GM19239 (cell line): ENCODE measurements at places on chromosomes 4 and X.

GRCh38 chr4:79663141-79663540 lies 255.1 kb upstream of the GK2 start:
- DNase-seq: no peak

- no peak for DNase-seq
Measured at GRCh38 chr4:37241647-37242046, 2.9 kb upstream of the NWD2 start.

DNA sequence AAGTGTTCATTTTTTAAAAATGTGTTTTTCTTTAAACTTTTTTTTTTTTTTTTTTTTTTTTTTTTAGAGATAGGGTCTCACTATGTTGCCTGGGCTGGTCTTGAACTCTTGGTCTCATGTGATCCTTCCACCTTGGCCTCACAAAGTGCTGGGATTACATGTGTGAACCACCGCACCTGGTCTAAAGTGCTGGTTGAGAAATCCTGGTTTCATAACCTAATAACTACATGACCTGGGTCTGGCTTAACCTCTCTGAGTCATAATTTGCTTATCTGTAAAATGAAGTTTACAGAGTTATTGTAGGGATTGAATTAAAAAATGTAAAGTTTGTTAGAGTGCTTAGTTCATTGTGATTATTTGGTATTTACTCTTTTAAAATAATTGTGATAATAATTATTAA lies 5.2 kb downstream of the HSD17B13 start:
- DNase-seq: no peak

- DNase-seq: no peak
Measured at GRCh38 chrX:31376408-31377022, 304.7 kb upstream of the FTHL17 start.

DNA sequence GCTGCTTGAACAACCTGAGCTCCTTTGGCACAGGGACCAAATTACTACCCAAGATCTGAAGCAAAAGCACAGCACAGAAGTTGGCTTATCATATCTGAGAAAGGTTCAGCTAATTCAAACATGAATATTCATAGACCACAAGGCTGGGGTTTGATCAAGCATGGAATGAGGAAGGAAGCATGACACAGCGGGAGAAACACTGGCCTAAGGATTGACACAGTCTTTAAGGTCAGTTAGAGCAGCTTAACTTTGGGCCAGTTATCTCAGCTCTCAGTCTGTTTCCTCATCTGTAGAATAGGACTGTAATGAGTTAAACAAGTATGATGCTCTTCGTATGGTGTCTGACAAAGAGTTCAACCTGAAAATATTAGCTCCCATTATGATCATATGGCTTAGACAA lies 88.5 kb upstream of the CBR4 start:
- DNase-seq: no peak

DNA sequence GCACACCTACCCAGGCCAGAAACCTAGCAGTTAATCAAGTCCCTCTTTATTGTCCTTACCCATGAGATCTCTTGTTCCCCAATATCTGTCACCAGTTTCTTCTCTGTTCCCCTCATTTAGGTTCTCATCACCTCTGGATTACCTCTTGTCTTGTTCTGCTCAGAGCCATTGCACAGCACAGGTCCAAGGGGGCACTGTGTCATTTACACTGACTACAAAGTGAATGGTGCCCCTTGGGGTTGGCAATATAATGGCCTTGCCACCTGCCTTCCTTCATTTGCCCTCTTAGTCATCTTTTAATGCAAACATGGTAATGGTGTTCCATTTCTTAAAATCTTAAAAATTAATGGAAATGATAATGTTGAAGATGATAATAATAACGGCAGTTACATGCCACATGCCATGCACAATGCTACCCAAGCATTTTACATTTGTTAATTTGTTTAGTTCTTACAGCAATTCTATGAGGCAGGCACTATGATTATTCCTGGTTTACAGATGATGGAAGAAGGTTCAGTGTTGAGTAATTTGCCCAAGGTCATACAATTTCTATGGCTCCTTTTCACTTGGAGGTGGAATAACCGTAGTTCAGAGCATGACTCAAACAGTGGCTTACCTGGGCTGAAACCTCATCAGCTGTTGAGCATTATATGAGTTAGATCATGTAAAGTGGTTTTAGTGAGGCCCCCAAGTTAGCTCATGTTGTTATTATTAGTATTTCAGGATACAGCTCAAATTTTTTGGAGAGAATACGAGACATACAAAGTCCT lies 117.9 kb downstream of the RASL11B start:
- no peak for DNase-seq

DNA sequence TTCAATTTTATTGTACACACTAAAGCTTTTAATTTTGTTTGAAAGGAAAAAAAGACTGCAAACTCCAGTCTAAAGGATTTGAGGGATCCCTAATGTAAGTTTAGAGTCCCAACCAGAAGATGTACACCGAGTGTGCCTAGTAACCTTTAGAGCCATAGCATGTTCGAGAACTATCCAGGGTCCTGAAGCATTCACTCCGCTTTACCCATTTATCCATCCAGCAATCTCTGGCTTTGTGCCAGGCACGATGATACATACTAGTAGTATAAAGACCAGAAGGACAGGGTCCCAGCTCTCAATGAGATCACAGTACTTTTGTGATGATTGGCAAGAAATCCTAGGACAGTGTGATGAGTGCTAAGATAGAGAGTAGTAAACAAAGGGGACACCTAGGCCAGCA lies 168.7 kb downstream of the STK32B start:
- no peak for DNase-seq

- DNase-seq: no peak
Measured at GRCh38 chr4:82017680-82018079, 356.1 kb downstream of the HNRNPD start.

DNA sequence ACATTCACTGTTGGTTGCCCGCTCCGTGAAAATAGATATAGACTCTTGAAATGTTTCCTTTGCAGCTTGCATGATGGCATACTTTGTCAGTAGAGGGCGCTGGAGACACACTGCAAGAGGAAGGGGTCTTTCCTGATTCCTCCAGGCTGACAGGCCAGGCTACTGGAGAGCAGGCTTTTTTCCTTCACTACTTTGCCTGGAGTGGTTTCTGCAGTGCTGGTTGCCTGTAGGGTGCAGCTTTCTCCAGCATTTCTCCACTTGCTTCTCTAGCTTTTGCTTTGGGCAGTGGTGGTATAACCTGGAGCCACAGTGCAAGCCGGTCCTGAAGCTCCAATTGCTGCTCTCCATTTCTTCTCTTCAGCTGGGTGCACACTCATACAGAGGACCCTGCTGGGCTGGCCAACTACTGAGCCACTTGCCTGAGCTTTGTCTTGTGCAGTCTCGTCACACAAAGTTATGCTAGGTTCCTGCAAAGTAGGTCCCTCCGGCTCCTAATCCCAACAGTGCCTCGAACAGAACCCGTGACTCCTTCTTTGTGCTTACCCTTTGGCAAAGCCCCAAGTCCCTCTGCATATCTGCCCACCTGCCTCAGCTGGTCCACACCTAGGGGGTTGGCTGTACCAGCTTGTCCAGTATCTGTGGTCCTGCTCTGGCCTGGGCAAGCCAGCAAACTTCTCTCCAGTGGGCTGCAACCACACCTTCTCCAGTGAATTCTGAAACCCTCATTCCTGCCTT lies 46.3 kb downstream of the RASSF6 start:
- DNase-seq: peak; percentile 12

GRCh38 chr4:47526281-47526680 lies 41.2 kb downstream of the ATP10D start:
- no peak for DNase-seq

GRCh38 chr4:76022677-76023076 lies 620 bp downstream of the CXCL10 start:
- DNase-seq: no peak

DNA sequence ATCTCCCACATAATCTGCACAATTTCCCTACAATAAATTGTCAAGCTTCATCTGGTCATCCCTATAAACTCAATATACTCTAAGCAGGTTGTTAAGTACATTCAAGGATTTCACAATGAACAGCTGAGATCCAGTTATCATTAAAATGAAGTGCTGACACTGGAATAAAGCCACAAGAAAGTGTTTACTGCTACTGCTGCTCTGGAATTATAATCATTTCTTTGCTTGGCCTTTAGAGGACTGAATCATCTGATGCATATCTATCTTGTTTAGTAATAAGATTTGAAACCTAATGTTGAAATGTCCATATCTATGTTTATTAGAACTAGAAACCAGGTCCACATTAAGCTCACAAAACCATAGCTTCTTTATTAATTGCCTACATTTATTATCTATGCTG lies 338.6 kb upstream of the ZFP42 start:
- DNase-seq: no peak

DNA sequence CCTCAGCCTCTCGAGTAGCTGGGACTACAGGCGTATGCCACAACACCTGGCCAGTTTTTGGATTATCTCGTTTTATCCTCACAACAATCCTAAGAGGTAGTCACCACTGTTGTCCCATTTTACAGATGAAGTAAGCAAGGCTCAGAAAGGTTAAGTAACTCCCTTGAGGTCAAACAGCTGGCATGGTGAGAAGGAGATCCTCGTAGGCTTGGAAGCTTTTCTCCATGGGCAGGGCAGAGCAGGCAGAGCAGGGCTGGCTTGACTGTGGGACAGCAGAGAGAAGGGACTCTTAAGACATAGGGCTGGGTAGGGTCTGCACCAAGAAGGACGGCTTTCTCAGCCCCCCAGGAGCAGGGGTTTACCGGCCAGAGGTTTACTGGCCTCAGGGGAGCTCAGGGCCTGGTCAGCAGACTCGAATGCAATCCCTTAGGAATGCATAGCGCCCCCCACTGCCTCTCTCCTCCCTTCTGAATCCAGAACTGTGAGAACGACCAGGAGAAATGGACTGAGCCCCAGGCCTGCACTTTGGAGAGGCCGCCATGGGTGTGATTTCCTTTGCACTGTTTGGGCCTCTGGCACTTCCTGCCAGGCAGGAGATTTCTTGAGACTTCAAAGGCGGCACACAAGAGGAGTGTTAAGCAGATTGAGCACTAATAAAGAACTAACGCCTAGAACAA lies 14.0 kb upstream of the CDKN2AIP start:
- DNase-seq: no peak

- no peak for DNase-seq
Measured at GRCh38 chrX:85140964-85141363, 102.6 kb downstream of the SATL1 start.

GRCh38 chrX:67555578-67556203 lies 11.9 kb downstream of the AR start:
- DNase-seq: no peak

GRCh38 chr4:2642968-2643367 lies 106.5 kb downstream of the FAM193A start:
- no peak for DNase-seq

DNA sequence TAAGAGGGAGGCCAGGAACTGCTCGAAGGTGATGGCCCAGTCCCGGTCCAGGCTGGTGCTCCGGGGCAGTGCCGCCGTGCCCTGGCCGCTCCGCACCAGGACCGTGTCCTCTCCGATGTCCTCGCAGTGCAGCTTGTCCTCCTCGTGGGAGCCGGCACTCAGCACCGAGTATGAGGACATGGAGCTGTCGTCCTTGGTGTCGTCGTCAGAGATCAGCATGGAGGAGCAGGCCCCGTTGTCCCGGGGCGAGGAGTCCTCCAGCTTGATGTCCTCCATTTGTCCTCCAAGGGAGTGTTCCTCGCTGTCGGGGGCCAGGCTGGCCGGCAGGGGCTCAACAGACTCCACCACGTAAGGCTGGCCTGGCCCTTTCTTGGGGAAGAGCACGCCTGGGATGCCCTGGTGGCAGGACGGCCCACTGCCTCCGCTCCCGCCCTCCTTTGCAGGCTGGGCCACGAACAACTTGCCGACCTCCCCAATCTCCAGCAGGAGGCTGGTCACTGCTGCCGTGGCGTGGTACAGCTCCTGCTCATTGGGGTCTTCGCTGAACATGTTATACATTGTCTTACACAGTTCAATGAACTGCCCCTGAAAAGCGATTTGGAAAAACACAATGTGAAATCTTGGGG lies 53.7 kb upstream of the UCP1 start:
- no peak for DNase-seq

- no peak for DNase-seq
Measured at GRCh38 chrX:17563515-17563914, 173.8 kb upstream of the SCML1 start.

DNA sequence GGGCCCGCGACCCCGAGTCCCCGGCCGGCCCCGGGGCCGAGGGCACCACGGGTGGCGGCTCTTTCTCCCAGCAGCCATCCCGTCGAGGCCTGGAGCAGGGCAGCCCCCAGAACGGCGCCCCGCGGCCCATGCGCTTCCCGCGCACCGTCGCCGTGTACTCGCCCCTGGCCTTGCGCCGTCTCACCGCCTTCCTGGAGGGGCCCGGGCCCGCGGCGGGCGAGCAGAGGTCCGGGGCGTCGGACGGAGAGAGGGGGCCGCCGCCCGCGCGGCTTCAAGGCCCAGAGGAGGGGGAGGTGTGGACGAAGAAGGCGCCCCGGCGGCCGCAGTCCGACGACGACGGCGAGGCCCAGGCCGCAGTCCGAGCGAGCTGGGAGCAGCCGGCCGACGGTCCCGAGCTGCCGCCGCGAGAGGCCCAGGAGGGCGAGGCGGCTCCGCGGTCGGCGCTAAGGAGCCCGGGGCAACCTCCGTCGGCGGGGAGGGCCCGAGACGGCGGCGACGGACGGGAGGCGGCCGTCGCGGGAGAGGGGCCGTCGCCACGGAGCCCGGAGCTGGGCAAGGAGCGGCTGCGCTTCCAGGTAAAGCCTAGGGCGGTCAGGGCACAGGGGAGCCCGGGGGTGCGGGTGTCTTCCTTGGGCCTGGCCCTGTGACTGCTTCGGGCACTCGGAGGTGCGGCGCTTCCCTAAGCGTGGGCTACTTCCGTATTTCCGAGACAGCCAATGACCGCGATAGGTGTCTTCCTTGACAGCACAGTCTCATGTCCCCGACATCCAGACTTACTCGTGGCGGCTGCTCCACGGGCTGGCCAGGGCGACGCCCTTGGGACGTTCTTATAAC lies 845 bp downstream of the ZAR1 start:
- DNase-seq: no peak

- no peak for DNase-seq
Measured at GRCh38 chr4:76955182-76955581, 5.6 kb downstream of the SEPTIN11 start.

GRCh38 chr4:164221631-164222030 lies 532.3 kb upstream of the SMIM31 start:
- DNase-seq: no peak

DNA sequence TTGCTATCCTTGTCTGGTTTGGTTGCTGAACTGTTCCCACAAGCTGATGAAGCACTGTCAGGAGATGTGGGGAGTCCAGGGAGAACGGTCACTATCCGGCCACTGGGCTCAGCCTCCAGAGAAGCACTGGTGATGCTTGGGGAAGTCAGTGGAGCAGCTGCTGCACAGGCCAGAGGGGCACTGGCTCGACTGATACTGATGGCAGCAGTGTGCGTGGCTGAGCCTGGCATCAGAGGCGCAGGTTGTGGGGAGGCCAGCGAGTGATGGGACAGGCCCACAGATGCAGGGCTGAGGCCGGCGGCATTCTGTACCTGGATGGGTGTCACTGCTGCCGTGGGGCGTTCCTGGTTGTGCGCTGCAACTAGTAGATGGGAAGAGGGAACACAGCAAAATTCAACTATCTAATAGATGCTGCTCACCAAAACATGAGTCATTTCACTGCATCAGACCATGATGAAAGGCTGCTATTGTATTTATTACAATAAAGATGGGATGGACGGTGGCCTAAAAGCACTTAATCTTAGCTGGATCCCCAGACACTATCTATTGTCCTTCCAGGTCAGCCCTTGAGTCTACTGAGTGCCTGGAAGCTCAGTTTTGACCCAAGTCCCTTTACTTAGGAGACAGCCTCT lies 106.3 kb upstream of the CBR4 start:
- DNase-seq: no peak

- no peak for DNase-seq
Measured at GRCh38 chrX:53354669-53355068, 67.8 kb downstream of the SMC1A start.

- DNase-seq: no peak
Measured at GRCh38 chr4:189291939-189292338, 648.7 kb upstream of the FRG1 start.

GRCh38 chr4:133355633-133356032 lies 206.5 kb downstream of the PCDH10 start:
- DNase-seq: no peak
